Nucleus accumbens (tissue), 56 donors: ENCODE measurements at places on chromosomes 16 and 17.

DNA sequence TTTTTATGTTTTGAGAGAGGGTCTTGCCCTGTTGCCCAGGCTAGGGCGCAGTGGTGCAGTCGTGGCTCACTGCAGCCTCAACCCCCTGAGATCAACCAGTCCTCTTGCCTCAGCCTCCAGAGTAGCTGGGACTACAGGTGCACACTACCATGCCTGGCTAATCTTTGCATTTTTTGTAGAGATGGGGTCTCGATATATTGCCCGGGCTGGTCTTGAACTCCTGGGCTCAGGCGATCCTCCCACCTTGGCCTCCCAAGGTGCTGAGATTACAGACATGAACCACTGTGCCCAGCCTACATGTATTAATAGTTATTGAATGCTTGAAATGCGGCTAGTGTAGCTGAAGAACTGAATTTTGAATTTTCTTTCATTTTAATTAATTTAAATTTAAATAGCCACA is 12.2 kb downstream of the C1QTNF1 start:
- DNase-seq, result no peak

- DNase-seq, result no peak
These were observed 127.2 kb downstream of the CCDC144A start for GRCh38 chr17:16817201-16817600.

DNA sequence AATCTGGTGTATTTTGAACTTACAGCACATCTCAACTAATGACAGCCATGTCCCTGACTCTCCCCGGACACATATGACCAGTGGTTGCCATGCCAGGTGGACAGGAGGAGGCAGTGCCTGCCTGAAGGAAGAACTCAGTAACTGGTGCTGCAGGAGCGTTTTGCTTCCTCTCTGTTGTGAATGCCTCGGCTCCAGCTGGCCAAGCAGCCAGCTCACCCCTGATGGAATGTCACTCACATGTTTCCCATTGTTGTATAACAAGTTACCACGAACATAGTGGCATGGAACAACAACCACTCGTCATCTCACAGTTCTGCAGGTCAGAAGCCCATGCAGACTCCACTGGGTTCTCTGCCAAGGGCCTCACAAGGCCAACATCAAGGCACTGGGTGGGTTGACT is 20.1 kb upstream of the IRF8 start:
- no peak for DNase-seq

DNA sequence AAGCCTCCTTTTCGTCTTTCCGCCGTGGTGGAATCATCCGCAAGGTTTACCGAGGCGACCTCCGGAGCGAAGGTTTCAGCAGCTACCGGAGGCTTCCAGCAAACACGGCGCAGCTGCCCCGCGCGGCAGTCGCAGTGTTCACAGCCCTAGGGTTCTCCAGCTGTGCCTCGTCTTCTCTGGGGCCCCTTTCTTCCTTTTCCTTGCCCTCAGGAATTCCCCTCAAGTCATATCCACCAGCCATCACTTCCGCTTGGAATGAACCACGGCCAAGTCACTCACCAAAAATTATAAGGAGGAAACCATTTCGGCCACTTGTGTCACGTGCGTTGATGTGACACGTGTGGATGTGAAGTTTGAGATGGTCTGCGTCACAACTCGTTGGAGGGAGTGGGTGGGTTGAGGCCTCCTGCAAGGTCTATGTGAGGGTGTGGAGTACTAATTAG is 636 bp upstream of the ERN1 start:
- no peak for DNase-seq

GRCh38 chr17:83030432-83030831 is 49.0 kb upstream of the METRNL start:
- DNase-seq, result no peak

- DNase-seq, result no peak
These were observed 55.5 kb downstream of the YWHAE start for GRCh38 chr17:1344521-1344920.

GRCh38 chr16:19757026-19757425 is 39.0 kb downstream of the IQCK start:
- DNase-seq, result no peak

DNA sequence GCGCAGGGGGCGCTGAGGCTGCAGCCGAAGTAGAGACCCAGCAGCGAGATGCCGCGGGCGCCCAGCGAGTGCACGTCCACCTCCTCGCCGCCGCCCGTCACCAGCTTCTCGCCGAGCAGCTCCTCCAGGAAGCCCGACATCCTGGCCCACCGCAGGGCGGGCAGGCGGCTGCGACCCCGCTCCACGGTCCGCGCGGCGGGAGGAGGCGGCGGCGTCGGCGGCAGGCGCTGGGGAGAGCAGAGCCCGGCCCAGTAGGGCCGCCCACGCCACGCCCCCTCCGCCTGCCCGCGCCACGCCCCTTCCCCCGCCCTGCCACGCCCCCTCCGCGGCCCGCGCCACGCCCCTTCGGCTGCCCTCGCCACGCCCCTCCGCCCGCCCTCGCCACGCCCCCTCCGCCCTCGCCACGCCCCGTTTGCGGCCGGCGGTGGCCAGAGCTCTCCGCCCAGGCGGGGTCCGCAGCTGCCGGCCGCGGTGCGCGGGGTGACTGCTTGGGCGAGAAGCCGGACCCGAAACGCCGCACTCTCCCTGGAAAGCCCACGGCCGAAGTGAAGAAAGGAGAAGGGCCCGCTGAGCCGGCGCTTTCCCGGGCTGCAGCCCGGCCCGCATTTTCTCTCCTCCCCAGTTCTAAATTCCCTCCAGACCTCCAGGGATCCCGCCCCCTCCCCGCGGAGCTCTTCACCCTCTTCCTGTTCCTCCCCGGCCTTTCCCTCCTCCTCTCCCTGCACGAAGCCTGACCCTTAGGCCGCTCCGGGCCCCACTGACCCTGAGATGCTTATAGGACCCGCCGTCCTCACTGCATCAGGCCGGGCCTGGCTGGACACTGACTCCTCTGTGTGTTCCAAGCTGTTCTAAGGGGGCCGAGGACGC is at the start of gene NXN:
Gene NXN (minus strand): TSS at position 238 of the 867 bp plus-strand sequence.
- DNase-seq, result peak; percentile 86

- no peak for DNase-seq
These were observed 37.1 kb downstream of the LCMT1 start for GRCh38 chr16:25148568-25149215.

GRCh38 chr17:80082403-80083135 is 18.8 kb upstream of the GAA start:
- peak; percentile 19 for DNase-seq

DNA sequence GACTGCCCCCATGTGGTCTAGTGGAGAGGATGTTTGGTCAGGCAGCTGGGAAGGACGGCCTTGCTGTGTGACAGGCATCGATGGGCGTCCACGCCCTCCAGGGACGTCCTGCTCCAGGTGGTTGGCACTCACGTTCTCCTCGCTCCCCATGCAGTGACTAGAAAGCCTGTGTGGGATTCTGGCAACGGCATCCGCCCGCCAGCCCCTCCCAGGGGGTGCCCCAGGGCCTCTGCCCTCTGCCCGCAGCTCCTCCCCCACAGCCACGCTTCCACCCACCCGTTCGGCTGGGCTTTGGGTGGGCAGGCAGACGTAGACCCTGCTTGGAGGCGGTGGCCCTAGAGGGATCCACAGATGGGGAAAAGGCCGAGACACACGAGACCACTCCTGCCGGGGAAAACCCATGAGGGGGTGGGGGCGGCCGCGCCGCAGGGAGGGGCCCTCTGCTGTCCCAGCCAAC is 4.7 kb upstream of the IL17C start:
- no peak for DNase-seq

GRCh38 chr17:55210292-55210691 is 54.5 kb upstream of the HLF start:
- DNase-seq, result no peak

DNA sequence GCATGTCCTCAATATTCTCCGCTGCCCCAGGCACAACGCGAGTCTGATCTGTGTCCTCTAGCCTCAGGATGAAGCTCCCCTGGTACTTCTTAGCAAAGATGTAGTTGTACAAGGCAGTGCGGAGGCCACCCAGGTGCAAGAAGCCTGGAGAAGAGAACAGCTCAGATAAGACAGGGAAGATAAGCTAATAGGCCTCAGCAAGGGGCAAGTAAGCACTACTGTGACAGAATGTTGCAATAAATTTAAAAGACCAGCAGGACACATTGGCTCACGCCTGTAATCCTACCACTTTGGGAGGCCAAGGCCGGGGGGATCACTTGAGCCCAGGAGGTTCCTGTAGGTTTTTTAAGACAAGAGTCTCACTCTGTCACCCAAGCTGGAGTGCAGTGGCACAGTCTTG is 5.0 kb downstream of the EARS2 start:
- no peak for DNase-seq

- no peak for DNase-seq
These were observed 2.1 kb downstream of the CFAP20 start for GRCh38 chr16:58127033-58127556.

- DNase-seq, result no peak
These were observed 204.6 kb downstream of the STX8 start for GRCh38 chr17:9371019-9371418.

GRCh38 chr17:65857718-65858117 is 296.3 kb upstream of the AXIN2 start:
- DNase-seq, result no peak

- DNase-seq, result no peak
These were observed 92.3 kb downstream of the METRNL start for GRCh38 chr17:83171661-83172060.

GRCh38 chr17:3753624-3754023 is 29.9 kb downstream of the HASPIN start:
- no peak for DNase-seq

- DNase-seq, result no peak
These were observed 415.0 kb downstream of the CA10 start for GRCh38 chr17:51743477-51743876.

DNA sequence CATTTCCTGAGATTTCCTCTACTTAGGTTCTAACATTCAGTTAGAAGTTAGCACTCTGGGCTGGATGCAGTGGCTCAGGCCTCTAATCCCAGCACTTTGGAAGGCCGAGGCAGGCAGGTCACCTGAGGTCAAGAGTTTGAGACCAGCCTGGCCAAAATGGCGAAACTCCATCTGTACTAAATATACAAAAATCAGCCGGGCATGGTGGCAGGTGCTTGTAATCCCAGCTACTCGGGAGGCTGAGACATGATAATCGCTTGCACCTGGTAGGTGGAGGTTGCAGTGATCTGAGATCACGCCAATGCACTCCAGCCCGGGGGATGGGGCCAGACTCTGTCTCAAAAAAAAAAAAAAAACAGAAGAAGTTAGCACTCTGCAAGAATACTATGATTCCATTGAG is 1430.9 kb downstream of the CDH11 start:
- DNase-seq, result no peak

DNA sequence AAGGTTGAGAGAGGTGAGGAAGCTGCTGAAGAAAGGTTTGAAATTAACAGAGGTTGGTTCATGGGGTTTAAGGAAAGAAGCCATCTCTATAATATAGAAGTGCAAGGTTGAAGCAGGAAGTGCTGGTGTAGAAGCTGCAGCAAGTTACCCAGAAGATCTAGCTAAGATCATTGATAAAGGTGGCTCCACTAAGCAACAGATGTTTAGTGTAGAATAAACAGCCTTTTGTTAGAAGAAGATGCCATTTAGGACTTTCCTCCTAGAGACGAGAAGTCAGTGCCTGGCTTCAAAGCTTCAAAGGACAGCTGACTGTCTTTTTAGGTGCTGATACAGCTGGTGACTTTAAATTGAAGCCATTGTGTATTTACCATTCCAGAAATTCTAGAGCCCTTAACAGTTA is 29.3 kb downstream of the GOSR1 start:
- no peak for DNase-seq

DNA sequence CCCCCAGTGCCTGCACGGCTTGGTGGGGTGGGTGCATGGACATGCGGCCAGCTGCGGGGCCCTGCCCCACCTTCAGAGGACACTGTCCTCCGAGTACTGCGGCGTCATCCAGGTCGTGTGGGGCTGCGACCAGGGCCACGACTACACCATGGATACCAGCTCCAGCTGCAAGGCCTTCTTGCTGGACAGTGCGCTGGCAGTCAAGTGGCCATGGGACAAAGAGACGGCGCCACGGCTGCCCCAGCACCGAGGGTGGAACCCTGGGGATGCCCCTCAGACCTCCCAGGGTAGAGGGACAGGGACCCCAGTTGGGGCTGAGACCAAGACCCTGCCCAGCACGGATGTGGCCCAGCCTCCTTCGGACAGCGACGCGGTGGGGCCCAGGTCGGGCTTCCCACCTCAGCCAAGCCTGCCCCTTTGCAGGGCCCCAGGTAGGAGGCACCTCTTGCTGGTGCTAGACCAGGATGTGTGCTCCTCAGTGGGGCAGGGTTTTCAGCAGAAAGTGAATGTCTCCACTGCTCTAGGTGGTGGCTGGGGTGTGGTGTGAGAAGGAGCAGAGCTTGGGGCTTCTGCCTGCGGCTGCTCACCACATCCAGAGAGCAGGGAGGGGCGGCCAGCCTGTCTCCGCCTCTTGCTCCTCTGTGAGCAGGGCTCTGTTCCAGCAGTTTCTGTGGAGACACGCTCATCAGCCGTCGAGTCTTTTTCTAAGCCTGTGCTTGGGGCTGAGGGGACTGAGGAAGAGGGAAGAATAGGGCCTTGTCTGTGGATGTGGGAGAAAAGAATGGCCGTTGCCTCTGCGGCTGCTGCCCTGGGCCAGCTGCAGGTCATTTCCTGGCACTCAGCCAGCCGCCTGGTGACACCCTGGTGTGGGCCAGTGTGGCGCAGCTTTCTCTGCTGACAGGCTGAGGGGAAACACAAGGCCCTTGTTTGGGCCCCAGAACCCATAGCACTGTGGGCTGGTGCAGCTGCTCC is 2.2 kb downstream of the ZNF276 start:
- peak; percentile 93 for DNase-seq

GRCh38 chr17:7315570-7316235 is 543 bp upstream of the GPS2 start:
- no peak for DNase-seq

DNA sequence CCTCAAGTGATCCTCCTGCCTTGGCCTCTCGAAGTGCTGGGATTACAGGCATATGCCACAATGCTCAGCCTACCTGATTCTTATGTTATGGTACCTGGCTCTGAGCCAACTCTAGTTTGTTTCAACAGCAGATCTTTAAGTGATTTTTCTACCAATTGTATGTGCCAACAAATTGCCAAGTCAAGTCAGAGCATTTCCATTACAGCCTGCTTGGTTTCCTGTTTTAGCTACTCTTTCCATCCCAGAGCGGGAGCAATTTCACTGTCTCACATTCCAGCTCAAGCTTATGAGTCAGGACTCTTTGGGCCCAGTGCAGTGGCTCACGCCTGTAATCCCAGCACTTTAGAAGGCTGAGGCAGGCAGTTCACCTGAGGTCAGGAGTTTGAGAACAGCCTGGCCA is 30.8 kb upstream of the RBBP6 start:
- DNase-seq, result no peak
